Cerebellar cortex (tissue), 1 donor: ENCODE measurements at places on chromosomes 5 and 9.

- peak; percentile 26 for DNase-seq
These were observed 1.0 kb downstream of the CERT1 start for GRCh38 chr5:75510417-75510835.

DNA sequence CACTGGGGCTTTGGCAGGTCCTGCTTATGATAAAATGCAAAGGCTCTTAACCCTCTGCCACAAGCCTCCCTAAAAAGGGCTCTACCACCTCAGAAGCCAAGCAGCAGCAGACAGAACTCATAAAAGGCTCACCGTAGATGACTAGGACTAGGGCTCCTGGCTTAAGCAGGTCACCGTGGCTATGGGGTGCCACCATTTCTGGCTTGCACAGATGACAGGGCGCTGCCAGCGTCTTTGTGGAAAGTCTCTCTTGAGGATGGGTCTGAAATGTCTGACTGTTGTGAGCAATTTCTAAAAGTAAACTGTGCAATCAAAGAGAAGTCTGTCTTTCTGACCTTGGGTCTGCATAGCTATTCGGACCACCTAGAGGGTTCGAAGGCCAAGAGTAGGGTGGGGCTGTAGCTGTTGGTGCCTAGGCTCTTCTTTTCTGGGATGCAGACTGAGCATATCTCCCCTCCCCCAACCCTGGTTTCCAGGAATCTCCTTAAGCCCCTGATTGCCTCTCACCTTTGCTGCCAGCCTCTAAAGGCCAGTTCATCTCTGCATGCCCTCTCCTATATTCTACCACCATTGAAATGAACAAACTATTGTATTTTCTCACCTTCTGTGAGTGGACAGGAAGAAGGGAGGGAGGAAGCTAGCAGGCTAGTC is 307.4 kb downstream of the ARHGAP26 start:
- DNase-seq, result no peak

DNA sequence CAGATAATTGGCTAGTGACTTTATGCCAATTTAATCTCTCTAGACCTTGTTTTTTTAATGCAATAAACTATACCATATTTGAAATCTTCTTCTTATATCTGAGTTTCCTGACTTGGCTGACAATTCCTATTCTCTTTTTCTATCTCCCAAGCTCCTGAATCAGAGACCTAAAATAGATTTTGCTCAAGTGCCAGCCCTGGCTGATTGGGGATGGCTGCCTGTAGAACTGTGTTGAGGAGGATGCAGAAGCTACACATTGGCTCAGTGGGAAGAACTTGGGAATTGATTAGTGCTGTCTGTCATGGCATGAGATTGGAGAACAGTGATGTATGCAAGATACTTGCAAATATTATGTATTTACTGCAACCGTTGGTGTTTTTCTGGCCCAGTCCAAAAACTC is 132.8 kb downstream of the INSYN2B start:
- DNase-seq, result no peak

- DNase-seq, result no peak
These were observed 92.1 kb upstream of the DAP start for GRCh38 chr5:10853154-10853553.

GRCh38 chr9:78542491-78543181 is 245.7 kb downstream of the PSAT1 start:
- DNase-seq, result peak; percentile 53

DNA sequence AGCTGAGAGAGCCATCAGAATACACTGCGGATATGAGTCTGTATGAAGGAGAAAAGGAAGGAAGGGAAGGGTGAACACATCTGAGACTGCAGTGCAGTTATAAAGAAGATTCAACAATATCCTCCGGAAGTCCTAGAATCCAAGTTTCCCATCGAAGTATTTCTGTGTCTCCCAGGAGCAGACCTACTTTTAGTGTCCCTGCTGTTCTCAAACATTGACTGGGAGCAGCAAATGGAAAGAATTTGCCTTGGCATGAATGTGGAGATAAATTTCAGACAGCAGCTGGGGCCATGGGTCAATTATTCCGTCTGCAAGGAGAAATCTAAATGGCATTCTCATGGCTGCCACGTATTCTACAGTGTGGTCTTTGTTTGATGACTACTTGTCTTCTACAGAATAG is 478.1 kb upstream of the SMC2 start:
- DNase-seq, result no peak

- no peak for DNase-seq
These were observed 55.9 kb upstream of the RNU6ATAC start for GRCh38 chr9:134220311-134220710.

DNA sequence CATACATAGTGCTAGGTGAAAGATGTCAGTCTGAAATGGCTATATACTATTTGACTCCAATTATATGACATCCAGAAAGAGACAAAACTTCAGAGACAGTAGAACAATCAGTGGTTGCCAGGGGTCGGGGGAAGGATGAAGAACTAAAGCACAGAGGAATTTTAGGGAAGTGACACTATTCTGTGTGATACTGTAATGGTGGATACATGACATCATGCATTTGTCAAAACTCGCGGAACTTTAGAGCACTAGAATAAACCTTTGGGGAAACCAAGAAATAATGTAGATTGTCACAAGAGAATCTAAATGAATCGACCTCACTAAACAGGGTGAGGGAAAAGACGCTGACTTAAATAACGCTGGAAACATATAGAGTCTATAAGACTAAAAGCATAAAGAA is 107.0 kb upstream of the RETREG1 start:
- no peak for DNase-seq

DNA sequence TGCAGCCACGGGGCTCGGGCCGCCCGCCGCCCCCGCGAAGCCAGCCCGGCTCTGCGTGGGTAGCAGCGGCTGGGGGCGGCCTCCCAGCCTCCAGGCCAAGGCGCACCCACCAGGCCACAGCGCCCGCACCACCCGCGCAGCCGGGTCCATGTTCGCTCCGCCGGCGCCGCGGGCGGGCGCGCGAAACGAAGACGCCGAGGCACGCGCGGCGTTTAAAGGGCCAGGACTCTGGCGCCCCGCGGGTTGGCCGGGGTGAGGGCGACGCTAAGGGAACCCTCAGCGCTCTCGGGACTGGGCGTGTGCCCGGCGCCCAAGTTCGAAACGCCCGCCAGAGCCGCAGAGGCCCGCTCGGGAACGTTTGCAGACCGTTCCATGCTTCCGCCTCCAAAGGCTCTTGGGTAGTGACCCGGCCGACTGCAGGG is at the start of gene PTGES2:
PTGES2 (minus strand) TSS at position 162 of the 422 bp plus-strand sequence; CDS start at position 150, 12 bp downstream.
- peak; percentile 80 for DNase-seq

DNA sequence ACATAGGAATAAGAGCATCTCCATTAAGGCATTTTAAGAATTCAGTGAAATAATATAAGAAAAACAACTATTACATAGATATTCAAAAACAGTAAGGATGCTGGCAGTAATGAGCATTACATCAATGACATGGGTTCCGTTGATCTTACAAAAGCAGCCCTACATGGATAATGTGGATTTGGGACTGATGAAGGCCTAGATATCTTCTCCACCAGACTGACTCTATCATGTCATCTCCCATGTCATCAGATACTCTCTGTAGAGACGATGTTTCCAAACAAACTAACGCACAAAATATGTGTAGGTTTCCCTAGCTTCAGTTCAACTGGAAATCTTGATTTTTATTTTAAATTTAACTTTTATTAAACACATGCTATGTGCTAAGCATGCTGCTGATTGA is 3.6 kb downstream of the LURAP1L start:
- DNase-seq, result peak; percentile 37

DNA sequence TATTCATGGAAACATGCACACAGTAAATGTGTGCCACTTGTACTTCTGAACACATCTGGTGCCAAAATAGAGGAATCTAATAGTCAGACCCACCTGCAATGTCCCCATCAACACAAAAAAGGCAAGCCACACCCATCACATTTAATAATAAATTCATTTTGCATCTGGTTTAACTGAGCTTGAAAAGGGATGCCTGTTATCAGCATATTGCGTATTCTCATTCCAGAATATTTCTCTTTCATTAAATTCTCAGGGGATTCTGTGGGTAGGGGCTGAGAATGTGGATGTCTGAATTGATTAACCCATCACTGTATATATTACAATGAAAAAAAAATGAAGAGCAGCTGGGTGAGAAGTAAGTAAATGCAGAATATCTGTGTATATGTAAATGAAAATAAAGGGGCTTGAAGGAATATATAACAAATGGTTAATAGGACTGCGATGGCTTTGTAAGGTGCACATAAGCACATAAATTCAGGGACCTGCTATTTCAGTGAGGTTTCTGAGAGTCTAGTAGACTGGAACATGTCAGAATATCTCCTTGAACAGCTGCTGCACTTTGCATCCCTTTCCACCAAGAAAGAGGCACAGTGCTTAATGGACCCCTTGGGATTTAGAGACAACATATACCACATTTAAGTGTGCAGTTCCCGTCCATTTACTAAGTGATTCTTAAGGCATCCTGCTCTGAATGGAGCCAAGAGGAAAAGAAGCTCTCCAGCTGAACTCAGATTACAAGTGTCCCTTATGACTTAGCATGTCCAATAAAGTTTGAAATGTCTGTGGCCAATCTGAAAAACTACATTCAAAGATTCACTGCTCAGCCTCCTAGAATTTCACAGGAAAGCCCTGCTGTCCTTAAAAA is 104.1 kb upstream of the NIPBL start:
- DNase-seq, result no peak
